Activated CD4-positive, alpha-beta T cell treated with anti-CD3 and anti-CD28 coated beads for 24 hours (primary cell): ENCODE measurements at places on chromosomes 2 and 18.

DNA sequence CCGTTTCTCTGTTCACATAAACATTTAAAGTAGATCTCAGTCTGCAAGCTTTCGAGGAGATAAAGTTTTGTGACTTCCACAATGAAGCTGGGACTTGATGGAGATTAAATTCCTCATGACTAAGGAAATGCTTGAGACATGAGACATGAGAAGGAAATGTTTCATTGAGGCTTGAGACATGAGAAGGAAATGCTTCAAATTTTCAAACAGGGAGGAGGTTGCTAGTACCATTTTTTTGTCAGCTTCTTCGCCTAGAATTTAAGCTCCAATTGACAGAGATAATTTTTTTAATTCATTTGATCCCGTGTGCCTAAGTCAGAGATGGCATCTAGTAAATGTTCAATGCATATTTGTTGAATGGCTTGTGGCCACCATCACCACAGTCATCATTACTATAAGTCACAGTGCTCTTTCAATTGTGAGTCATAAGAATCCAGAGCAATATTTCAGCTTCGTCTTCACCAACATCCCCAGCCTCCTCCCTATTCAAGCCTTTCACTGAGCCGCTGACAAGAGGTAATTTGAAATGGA is 543 bp upstream of the MARCHF4 start:
- DNase-seq = no peak

GRCh38 chr2:54048117-54048785 is 67.2 kb upstream of the ACYP2 start:
- DNase-seq = no peak

DNA sequence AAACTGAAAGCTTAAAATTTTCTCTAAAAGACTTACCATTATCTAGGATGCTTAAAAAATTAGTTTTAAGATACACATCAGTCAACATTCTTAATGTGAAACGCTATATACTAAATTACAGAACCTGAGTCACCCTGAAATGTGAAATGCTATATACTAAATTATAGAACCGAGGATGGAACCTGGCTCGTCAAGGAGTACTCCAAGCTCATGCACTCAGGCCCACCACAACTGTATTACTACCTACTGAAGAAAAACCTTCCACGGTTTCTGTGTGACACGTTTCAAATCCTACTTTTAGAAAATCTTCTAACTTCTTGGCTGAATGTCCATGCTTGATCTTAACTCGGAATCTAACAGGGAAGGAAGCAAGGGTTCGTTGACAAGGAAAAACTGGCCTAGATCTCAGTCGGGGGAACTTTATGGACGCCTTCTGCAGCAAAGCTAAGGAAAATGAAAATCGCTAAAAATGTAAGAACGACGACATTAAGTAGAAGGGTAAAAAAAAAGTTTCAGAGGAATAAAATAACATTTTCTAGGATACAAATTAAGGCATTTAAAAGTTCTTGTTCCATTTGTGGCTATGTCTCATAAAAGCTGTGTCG is 1.4 kb downstream of the PRKD3 start:
- no peak for DNase-seq

DNA sequence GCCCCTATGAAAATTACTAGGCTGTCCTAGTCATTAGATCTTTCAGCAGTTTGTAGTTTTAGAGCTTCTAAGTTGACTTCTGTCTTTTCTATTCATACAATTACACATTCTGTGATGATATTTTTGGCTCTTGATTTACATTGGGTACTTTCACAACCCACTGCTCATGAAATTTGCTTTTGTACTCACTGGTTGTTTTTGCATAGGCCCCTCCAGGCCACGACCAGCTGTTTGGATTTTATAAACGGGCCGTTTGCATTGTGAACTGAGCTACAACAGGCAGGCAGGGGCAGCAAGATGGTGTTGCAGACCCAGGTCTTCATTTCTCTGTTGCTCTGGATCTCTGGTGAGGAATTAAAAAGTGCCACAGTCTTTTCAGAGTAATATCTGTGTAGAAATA is 193.8 kb downstream of the RPIA start:
- no peak for DNase-seq

- DNase-seq = no peak
These were observed 13.3 kb upstream of the IMPACT start for GRCh38 chr18:24413148-24413547.

DNA sequence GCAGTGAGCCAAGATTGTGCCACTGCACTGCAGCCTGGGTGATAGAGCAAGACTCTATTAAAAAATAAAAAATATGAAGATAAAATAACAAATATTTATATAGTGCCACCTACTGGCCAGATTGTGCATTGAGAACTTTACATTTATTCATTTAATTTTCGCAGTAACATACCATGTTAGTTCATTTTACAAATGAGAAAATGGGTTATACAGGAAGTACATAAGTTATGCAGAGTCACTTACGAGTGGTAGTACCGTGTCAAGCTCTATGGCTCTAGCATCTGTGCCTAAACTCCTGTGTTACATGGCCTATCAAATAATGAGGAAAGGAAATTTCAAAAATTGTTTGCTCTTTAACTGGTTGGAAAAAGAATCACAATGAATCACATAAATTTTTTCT is 27.9 kb downstream of the RIF1 start:
- DNase-seq = no peak

DNA sequence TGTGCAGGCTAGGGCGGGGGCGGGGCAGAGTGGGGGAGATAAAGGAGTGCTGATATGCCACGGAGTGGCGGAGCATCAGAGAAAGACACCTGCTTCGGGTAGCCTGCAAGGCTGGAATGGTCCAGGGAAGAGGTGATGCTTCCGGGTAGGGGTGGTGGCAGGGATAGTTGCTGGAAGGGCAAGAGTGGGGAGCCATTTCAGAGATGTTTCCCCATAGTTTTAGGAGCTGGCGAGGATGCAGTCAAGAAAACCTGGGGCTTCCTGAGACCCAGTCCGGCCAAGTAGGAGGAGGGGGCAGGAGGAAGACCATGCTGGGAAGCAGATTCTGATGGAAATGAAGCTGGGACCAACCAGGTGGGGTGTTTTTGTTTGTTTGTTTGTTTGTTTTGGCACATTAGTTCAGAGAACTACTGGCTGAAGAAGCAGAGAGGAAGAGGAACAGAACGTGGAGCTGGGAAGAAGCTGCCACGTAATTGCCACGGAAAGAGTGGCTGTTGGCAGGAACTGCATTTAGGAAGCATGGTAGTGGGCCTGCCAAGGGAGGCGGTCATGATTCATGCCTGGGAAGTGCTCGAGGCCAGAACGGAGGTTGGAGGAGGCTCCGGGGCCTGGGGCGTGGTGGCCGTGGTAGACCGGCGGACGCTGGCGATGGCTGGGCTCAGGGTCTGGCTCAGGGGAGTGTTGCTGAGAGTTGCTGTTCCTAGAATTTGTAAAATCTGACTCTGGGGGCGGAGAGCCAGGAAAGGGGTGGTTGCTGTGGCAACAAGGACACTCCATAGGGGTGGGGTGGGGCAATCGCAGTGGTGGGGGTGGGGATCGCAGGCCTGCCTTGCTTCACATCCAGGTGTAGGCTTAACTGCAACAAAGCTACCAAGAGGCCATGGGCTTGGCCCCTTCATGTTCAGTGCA is 8.6 kb upstream of the INPP5D start:
- no peak for DNase-seq

- DNase-seq = no peak
These were observed 28.6 kb downstream of the BOD1L2 start for GRCh38 chr18:57175532-57175931.

- DNase-seq = no peak
These were observed 104.4 kb upstream of the TWIST2 start for GRCh38 chr2:238743243-238744065.

GRCh38 chr18:50231621-50232020 is 34.7 kb downstream of the CFAP53 start:
- no peak for DNase-seq

DNA sequence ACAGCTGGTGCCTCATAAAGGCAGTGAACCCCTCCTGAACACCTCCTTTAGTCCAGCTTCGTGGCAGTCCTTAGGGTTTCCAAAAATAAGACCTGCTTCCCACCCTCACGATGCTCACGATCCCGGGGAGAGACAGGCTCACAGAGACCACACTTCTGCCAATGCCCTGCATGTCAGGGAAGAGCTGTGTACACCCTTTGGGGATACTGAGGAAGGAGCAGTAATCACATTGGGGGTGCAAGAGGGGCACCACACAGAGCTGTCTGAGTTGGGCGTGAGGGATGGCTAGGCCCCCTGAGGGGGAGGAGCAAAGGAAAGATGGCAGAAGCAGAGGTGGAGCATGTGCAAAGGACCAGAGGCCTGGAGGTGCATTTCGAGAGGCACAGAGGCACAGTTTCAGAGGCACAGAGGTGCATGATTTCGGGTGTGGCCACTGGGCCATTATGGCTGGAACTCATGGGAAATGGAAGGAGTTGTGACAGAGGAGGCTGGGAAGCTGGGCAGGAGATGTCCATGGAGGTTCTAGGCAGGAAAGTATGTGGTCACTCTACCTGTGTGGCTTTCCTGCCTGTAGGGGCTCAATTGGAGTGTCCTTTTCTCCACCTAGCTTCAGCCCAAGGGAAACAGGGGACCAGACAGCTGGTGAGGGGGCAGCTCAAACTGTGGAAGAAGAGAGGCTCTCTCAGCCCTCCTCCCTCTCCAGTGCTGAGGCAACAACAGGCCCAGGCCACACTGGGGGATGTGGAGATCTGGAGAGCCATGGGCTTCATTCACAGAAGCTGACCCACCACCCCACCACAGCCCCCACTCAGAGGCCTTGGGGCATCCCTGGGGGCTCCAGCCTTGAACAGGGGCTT is 115.9 kb downstream of the CAPN13 start:
- no peak for DNase-seq

DNA sequence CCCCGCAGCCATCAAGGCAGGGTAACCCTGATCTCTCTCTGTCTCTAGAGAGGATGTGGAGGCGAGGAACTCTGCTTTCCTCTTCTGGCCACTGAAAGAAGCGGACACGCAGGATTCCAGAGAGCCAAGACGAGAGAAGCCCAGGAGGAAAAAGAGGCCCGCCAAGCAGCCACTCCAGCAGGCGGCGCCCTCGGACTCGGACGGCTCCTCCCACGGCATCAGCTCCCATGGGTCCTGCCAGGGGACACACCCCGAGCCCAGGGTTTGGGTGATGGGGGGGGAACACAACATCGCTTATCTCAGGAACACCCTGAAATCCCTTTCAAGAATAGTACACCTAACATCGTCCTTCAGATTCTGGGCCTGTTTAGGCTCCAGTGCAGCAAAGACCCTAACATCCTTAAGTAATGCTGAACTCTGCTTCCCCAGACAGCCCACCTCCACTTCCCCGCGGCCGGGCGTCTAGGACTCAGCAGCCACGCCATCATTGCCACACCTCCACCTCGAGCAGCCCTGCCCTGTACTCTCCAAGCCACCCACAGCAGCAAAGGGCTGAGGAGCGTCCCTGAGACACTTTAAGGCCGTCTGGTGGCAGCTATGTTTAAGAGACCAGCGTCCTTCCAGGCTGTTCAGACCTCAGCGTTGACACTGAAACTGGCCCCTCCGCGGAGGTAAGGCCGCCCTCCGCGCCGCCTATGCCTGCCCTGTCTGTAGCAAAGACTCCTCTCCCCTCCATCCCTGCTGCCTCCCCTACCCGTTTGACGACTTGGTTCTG is 34.3 kb upstream of the CNGA3 start:
- DNase-seq = no peak

- no peak for DNase-seq
These were observed 48.8 kb downstream of the RAB27B start for GRCh38 chr18:54877076-54877475.

DNA sequence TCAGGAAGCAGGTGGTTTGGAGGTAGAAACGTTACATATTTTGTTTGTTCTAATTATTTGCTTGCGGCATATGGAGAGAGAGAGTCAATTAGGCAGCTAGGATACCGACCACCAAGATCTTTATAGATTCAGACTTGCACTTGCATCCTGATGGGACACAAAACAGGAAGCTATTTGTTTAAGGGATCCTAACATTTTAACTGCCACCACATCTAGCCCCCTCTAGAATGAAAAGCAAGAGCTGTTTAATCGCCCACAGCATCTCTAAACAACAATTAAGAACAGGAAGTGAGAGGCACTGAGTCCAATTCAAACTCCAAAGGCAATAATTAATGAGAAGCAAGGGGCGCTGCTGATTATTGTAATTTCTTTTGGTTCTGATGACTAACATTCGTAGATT is 182.0 kb upstream of the LINC00305 start:
- no peak for DNase-seq

GRCh38 chr2:68607837-68608236 is 35.5 kb upstream of the PROKR1 start:
- DNase-seq = no peak

DNA sequence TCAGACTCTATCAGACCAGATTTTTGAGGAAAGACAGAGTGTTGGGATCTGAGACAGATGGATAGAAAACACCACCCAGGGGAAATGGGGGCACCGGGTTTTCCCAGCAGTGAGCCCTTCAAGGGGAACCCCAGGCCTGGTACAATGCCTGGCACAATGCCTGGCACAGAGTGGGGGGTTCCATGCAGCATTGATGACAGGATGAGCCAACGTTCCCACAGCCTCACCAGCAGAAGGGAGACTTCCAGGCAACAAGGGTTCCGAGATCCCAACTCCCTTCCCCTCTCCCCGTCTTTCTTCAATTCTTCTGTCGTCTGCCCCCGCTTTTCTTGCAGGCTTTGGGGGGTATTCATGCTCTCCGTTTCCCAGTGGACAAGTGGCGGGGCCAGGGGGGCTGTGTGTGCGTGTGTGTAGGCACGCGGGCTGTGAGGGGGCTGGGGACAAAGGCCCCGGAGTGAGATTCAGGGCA is 132.1 kb upstream of the HAAO start:
- no peak for DNase-seq

DNA sequence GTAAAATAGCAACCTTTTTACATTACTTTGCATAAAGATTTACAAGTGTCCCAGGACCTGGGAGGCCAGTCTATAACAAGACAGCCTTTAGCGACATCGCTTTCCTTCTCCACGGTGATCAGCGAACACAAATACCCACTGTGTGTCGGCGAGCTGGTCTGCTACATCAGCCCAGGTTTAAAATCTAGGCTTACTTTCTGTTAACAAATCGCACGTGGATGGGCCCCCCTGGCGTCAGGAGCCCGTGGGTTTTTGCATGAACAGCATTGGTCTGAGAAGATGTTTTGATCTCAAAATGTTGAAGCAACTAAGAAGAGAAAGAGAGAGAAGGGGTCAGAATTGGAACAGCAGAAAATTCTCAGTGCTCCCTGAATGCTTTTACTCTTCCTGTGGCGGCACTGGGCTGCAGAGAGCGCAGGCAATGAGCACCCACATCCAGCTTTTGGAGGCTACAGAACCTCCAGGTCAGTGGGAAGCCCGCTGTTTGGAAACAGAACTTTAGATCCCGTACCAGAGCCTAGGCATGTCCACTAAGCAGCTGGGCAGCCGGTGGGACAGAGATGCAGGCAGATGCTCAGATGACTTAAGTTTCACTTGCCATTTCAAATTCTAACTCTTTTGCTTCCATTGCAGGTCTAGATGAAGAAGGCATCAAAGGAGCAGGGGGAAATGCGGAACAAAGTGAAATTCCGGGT is 32.9 kb downstream of the CYP27C1 start:
- no peak for DNase-seq

GRCh38 chr18:12645254-12645653 is 12.7 kb downstream of the SPIRE1 start:
- DNase-seq = no peak
